ENCODE measurements at places on chromosomes 6 and 20.

DNA sequence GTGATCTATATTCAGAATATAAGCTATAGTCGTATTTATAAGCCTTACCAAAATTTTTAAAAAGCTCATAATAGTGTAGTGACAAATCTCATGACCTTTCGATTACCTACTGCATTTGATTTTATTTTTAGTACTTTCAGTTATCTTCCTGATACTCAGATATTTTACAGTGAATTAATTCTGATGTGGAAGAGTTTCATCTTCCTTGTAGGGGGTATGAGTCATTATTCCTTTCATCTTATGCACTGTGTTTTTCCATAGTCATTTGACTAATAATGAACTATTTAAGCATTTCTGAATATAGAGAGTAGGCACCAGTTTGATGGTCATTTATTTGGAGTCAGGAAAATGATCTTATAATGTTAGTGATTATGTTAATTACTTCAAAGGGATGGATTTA lies 36.4 kb downstream of the HDGFL1 start:
- DNase-seq, result no peak

DNA sequence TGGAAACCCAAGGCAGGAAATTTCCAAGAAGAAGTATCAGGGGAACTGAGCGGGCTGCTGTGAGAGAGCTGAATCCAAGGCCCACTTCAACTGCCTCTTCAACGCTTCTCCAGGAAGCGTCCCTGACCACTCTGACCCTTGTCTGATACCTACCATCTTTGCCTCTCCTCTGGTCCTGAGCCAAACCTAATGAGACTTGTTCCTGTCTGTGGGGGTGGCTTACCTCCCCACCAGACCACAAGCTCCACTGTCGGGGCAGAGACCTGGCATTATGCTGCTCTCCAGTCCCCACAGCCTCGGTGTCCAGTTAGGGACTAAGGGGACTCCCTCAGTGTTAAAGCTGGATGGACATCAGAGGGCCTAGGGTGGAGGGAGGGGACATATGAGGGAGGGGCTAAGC lies 49.7 kb downstream of the LRFN2 start:
- no peak for DNase-seq

DNA sequence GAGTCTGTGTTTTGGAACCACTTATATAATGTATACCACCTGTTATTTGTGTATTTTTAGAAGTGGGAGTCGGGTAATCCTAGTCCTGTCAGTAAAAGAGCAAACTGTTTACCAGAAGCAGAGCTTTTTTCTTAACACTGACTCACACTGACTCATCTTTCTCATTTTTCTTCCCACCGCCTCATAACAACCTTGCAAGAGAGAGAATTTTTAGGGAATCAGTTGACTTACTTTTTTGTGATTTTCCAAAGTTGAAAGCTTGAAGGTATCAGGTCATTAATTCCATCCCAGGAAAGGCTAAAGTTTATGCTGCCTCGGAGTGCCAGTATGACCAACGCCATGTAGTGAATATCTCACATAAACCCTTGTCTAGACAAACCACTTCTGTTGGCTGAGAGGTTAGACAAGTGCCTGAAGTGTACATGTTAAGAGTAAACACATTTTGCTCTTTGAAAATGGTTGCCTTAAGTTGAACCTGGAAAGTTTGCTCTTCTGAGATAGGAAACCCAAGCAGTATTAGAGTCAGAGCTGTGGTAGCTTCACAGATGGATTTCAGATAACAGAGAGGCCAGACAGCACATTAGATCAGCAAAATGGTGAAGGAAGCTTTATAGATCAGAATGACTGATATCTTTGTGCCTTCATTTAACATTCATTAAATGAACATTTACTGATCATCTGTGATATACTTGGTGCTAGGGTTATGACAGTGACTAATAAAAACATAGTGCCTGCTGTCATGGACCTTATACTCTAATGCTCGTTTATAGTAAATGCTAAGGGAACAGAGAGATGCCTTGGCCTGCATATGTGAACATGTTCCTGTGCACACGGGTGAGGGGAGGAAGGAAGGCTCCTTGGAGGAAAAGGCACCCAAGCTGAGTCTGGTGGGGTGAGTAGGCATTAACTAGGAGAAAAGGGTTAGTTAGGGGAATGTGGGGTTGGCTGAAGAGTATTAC lies 29.1 kb upstream of the PKIG start:
- peak; percentile 75 for DNase-seq

DNA sequence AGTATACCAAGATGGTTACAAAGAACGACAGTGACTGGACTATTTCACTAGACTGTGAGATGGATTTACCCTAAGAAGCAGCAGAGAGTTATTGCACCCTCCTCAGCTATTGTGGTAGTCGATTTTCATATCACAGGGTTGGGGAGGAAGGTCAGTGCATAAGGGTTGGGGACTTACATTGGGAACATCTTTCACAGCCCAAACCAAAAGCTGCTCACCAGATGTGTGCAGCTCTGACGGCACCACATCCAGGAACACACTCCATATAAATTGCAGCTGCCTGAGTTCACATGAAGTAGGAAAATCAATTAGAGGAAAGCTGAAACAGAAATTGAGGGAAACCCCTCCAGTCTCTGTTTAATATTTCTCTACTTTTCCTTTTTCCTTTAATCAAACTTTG lies 470.5 kb upstream of the NRSN1 start:
- DNase-seq, result no peak

DNA sequence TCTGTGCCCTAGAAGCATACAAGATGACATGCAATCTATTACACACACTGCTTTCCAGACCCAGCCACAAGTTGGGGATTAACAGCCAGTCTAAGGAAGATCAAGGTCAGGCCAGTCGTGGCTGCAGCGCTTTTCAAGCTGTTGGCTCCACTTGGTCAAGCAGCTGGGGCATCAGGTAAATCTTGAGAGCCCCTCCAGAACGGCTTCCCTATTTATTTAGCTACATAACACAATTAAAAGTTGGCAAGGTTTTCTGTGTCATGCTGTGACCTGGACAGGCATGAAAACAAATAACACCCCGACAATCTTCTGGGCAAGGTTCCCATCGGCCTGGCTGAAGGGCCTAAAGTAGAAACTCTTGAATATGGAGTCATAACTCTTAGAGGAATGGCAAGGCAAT lies 524.3 kb downstream of the PRKN start:
- DNase-seq, result no peak

DNA sequence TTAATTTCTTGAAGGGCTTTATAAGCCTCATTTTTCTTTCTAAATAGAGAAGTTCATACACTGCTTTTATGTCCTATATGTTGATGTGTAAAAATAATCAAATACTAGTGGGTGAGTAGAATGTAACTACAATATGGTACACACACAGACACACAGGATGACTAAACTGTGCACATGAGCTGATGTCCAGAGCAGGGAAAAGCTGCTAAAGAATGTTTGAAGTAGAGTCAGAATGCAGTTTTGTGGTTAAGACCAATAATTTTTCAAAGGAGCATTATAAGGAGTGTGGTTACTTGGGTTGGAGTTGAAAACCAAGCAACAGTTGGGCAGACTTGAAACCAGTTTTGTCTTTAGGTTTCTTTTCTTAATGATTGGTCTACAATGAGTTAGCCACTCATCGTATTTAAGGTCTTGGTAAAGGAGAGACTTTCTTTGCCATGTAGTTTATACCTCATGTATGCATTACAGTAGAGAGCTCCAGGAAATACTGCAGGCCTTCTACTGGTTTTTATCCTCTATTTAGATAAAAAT lies 196.6 kb downstream of the ESR1 start:
- DNase-seq, result no peak

- DNase-seq, result no peak
Measured at GRCh38 chr20:24617080-24617432, 147.6 kb downstream of the SYNDIG1 start.

- no peak for DNase-seq
Measured at GRCh38 chr6:147117580-147117979, 86.6 kb upstream of the STXBP5 start.

DNA sequence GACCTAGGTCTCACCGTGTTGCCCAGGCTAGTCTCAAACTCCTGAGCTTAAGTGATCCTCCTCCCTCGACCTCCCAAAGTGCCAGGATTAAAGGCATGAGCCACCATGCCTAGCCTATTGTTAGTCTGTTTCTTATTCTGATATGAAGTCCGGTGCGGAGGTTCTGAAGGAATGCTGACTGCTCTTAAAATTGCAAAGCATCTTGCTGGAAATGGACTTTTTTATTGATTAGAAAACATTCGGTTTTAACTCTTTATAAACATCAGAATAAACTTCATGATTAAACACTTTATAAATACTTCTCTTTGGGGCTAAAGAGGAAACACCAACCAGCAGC lies 3.2 kb downstream of the TNFAIP3 start:
- DNase-seq, result no peak

DNA sequence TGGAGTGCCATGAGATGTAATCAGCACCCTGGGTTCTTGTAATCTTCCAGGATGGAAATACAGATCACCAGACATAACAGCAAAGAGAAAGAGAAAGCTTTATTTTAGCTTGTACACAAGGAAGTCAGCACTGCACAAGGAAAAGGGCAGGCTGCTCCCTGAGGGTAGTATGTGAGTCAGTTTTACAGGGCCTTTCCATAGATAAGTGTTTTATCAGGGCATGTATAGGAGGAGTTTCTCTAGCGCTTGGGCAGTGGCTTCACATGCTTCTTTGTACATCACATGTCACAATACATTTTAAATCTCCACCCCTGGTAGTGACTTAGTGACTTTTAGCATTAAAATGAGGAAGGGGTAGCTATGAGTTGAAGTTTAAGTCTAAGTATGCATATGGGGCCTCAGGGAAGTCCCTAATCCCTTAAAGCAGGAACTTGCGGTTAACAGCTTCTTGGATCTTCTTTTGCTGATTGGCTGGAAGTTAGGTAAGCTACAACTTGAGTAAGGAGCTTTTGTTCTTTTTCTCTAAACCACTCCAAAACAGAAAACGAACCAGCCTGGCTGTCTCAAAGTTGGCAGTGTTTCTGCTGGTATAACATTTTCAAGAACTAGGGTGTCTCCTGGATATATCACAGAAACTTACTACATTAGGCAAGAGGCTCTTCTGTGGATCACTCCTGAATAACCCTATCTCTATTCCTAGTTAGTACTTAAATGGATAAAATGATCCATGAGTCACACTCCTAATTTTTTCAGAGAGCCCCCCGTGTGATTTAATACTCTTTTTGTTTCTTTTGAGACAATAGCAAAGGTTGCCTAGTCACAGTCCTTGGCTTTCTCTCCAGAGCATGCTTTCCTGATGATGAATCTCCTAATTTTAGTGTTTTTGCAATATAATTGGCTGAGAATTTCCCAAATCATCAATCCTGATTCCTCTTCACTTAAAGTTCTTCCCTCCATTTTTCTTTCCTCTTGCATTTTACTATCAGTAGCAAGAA lies 60.2 kb downstream of the MRAP2 start:
- DNase-seq, result no peak

GRCh38 chr6:9540126-9540525 lies 874.7 kb downstream of the TFAP2A start:
- DNase-seq, result no peak

DNA sequence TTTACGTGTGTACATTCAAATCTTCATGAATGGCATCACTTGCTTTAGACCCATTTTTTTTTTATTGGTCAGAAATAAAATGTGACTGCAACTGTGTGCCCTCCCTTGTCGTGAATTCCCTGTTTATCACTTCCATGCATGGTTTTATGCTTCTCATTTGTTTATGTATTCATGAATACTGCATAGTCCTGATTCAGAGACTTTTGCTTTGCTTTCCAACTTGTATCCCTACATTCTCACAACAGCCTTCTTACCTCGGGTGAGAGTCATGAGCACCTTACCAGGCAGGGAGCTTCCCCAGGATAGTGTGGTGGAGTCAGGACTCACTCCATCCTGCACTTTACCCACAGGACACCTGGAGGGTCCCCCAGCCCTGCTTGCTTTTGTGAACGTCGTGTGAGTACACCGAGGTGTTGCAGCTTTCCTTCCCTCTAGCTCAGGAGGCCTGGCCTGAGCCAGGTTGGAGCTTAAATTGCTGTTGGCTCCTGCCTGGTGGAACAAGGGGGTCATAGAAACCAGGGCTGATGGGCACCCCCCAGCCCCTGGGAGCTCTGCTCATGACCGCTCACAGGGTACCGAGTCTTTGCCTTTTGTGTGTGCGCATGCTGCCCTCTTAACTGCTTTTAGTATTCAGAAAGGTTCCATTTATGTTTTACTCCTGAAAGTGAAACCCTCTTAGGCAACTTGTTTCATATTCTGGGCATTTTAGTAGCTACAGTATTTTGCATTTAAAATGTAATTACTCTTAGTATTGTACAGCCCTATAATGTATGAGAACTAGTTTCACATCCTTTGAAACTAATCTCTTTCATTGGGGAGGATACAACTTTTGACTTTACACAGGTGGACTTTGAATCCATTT lies 66.0 kb downstream of the CDS2 start:
- DNase-seq, result no peak

DNA sequence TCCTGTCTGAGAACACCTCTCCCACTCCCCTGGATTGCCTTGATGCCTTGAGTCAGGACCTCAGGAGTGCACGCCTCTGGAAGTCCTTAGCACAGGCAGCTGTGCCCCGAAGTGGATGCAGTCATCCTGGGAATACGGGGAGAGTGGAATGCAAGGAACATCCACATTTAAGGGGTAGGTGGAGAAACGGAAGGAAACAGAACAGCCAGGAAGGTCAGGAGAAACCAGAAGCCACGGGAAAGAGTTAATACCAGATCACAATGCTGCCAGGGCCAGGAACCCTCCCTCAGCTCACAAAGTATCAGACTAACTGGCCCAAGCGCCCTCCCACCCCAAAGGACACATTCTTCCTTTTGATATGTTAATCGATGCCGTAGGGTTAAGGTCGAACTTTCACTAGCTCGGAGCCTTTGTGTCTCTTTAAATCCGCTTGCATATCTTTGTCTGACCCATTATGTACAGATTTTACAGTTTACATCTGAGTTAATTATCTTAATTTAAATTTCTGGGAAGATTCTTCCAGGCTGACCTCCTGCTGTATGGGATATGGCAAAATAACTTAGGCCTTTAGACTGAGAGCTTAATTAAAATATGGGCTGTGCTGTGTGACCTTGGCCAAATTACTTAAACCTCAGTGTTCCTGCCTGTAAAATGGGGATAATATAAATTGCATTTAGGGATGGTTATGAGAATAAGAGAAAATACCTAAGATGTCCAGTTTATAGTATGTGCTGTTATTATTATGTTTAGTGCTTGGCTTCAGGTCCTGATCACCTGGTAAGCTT lies 24.0 kb upstream of the CCND3 start:
- DNase-seq, result no peak

DNA sequence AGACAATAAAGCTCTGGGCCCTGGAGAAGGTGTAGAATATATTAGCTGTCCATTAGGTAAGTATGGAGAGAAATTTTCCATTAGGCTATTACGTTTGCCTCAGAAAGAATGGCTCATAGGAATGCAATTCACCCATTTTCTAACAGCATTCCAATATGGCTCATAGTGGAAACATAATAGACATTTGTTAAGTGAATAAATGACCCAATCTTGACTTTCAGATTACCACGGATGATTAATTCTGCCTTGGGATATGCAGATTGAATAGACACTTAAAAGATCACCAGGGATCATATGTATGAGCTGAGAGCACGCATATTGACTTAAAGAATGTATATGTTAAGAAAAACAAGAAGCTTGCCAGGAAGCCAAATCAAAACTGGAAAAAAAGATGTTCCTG lies 209.1 kb upstream of the CDYL start:
- DNase-seq, result peak; percentile 28
